ENCODE measurements at places on chromosomes 13 and 19.
A peak's percentile ranks its signal among the peaks of the same experiment; 100 is the strongest.

GRCh38 chr19:51660975-51661600 lies 14.5 kb upstream of the SIGLEC14 start:
- DNase-seq, result no peak

GRCh38 chr13:113562085-113562749 lies 22.3 kb upstream of the TFDP1 start:
- DNase-seq, result no peak

DNA sequence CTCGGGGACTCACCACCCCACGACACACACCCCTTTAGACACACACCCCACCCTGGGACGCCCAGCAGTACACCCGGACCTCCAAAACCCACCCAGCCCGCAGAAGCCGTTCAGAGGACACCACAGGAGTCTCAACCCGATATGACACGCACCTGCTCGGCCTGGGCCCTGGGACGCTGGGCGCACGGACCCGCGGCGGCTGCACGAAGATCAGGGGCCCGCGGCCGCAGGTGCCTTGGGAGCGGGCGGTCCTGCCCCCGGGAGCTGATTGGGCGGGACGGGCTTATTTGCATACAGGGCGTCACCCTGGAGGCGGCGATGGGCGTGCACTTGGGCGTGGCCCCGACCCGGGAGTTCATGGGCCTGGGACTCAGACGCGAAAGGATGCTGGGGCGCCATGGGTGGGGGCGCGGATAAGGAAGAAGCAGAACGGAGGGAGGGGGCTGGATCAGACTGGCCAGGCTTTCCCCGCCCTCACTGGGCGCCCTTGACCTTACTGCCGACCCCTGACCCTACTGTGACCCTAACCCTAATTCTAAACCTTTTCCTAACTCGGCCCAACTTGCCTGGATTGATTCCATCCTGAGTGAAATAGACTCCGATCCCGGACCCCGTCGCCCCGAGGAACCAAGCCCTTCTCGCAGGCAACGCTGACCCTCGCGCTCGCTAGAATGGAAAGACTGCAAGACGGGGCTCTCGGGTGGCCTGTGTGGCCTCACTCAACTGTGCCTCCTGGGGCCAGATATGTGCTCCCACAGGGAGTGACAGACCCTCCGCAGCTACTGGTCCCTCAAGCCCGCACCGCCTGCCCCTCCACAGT lies at the start of gene MEF2B:
MEF2B (minus strand) TSS at position 211 of the 820 bp plus-strand sequence. CDS start 19,528 bp downstream, outside the sequence.
- peak; percentile 45 for DNase-seq

GRCh38 chr13:32746474-32746873 lies 160.2 kb downstream of the PDS5B start:
- no peak for DNase-seq
